ENCODE measurements at places on chromosomes 7 and 10.

DNA sequence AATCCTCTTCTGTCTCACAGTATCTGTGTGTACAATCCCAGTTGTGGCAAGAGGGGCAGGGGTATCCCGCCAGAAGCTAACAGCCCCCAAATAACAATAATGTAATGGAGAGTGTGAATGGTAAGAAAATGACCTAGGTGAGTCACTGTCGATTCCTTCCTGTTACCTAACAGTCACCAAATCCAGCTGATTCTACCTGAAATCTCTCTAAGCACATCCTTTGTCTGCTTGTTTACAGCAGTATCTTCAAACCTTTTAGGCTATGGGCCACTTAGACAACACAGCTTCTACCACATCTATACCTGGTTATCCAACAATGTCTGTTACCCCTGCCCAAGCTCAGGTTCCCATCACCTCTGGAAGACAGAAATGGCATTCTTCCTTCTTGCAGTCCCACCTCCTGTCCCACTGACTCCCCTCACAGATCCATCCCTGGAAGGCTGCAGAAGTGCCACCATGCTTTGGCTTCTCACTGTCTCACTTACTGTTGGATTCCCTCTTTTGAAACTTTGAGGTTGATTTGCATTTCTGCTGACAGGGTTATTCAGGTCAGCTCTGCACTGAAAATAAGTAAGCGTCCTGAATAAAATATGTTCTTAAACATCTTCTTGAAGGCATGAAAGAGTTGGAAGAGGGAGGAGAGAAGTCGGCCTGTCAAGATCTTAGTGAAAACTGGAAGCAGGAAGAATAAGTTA lies 13.1 kb downstream of the PIP4K2A start:
- DNase-seq = no peak

GRCh38 chr7:99465421-99465768 lies 572 bp downstream of the ATP5MF start:
- no peak for DNase-seq

DNA sequence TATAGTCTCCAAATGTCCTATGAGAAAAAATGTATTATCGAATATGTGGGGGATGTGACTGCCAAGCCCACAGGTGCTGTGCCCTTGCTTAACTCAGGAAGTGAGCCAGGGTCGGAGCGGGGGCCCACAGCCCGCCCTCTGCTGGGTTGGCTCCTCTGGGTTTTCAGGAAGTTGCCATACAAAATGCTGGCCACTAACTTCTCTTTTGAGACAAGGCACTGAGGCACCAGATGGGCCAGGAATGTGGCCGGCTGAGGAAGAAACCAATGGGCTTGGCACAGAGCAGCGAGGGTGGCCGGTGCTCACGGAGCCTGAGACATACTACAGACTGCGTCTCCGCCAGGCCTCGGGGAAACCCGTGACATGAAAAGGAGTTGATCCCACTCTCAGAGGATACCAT lies 58.9 kb downstream of the FAM53B start:
- DNase-seq = no peak

DNA sequence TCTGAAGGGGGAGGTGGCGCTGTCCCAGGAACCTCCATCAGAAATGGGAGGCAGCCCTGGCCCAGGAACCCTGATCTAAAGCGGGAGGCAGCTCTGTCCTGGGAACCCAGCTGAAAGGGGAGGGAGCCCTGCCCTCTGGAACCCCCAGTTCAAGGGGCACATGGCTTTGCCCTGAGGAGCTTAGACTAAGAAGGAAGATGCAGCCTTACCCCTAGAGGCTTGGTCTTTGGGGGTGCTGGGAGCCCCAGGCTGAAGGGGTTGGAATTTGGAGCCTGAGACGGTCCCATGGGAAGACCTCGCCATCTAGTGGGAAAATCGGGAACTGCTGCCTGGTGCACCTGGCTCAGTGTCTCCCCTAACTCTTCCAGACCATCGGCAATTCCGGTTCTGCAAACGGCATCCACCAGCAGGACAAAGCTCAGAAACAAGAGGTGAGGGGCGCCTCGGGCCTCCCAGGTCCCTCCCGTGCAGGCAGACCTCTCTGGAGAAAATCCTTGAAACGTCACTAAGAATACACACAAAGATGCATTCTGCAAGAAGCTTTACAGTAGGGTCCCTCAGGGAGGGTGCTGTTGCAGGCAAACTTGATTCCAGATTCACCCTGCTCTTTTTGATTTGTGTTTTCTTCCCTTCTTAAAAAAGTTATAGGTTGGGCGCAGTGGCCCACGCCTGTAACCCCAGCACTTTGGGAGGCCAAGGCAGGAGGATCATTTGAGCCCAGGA lies 52.4 kb upstream of the GTF2IRD1 start:
- no peak for DNase-seq

DNA sequence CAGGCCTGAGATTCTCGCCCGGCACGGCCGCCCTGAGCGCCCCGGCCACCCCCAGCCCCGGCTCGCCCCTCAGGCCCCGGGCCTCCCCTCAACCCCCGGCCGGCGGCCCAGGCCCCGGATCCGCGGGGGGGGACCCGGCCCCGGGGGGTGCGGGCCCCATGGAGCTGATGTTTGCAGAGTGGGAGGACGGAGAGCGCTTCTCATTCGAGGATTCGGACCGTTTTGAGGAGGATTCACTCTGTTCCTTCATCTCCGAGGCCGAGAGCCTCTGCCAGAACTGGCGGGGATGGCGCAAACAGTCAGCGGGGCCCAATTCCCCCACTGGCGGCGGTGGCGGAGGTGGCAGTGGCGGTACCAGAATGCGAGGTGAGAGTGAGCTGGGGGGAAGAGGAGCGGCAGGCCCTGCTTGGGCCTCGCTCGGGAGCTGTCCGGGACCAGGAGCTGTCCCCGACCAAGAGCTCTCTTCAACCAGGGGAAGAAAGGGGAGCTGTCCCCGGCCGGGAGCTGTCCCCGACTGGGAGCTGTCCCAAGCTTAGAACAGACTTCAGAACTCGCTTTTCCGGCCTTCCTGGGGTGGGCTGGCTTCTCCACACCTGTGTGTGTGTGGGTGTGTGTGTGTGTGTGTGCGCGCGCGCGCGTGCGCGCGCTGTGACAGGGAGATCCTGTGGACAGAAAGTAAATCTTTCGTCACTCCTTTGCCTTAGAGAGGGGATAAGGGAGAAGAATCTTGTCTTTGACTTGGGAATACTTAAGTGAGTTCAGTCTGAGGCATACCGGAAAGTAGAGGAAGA lies 510 bp downstream of the ZSWIM8 start:
- no peak for DNase-seq

GRCh38 chr10:93178226-93178625 lies 104.5 kb downstream of the CYP26A1 start:
- DNase-seq = no peak

- DNase-seq = no peak
Observed at GRCh38 chr7:20268824-20269223, 51.6 kb upstream of the MACC1 start.

GRCh38 chr7:28195910-28196620 lies 15.5 kb upstream of the JAZF1 start:
- DNase-seq = no peak

DNA sequence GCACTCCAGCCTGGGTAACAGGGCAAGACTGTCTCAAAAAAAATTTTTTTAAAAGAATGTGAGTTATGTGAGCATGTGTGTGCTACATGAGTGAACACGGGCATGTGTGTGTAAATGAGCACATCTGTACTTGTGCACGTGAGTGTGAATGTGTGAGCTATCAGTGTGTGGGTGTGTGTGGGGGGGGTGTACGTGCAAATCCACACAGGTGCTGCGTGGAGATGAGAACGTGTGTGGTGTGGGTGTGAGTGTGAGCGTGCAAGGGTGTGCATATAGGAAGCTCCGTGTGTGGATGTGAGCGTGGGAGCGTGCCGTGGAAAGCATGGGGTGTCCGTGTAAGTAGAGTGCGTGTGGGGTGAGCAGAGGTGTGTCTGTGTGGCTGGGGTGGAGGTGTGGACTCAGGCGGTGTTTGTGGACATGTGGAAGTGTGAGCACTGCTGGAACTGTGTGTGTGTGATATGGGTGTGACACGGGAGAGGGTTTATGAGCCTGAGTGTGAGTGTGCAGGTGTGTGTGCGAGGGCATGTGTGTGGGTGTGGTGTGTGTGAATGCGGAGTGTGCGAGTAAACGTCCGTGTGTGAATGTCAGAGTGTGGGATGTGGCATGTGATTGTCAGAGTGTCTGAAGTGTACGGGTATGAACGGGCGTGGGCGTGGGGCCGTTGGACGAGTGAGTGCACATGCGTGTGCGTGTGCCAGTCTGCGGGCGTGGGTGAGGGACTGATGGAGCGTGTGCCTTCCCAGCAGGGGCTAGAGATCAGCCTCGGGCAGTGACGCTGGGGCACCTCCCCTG lies 45.9 kb upstream of the TNRC18 start:
- no peak for DNase-seq

GRCh38 chr10:70838270-70838805 lies 22.6 kb downstream of the SGPL1 start:
- no peak for DNase-seq

DNA sequence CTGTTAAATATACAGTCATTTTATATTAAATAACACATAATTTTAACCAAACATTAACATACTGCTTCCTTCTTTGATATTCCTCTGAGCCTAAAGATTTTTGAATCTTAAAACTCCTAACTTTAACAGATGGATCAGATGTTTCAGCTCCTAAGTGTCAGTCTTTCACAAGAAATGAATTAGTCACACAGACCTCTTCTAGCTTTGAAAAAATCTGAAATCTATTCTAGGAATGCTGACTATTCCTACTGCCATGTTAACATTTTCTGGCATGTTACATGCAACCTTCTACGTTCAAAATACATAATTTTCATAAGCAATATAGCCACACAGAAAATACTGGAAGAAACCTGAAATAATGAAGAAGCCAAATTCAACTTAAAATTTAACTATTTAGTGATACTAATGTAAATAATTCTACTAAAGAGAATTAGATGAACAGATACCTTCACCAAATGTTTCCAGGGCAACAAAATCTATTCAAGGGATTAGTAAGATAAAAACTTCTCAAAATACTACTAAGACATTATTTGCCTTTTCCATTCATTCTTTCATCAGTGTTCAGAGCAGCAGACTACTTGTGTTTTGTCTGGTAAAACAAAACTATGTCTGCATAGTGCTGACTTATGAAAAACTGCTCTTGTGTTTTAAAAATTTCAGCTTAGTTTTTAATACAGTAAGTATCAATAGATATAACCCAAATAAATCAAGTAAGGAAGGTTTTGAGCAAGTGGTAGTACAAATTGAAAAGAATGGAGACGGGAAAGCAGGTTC lies 9.2 kb downstream of the JMJD1C start:
- peak; percentile 22 for DNase-seq

DNA sequence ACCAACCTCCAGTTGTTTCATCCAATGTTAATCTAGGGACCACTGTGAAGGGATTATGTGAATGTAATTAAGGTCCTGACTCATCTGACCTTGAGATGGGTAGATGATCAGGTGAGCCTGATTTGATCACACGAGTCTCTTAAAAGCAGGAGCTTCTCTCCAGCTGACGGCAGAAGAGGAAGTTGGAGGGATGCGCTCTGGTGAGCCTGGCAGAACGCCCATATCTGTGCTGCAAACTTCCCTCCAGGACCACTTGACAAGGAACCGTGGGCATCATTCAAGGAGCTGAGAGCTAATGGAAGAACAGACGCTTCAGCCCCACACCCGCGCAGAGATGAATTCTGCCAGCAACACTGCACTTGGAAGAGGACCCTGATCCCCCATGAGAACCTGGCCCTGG lies 642.4 kb downstream of the TNS3 start:
- DNase-seq = no peak

GRCh38 chr7:158345731-158346130 lies 241.9 kb downstream of the PTPRN2 start:
- DNase-seq = no peak

- no peak for DNase-seq
Observed at GRCh38 chr10:111522551-111522950, 445.7 kb downstream of the ADRA2A start.

DNA sequence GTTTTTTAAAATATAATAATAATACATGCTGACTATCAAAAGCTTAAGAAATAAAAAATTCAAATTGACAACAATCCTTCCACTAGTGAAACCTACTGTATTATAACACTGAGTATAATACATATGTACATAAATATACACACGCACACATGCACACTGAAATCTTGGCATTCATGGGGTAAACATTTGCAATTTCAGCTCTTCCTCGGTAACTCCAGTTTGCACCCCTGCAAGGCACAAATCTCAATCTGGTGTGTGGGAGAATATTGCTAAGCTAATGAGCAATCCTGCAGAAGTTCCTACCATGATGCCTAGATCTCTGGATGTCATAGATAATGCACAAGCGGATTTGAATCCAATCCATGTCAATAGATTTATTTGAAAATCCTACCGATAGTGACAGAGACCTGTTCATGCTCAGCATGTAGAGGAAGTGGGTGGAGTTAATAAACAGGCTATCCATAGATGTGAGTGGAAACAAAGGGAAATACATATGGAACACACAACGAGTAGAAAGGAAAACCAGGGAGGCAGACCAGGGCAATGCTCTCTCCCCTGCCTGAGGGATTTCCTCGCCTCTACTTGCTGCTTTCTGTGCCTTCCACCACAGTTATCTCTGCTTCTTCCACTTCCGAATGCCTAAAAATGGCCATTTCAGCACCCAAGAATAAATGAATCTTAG lies 38.1 kb upstream of the LANCL2 start:
- no peak for DNase-seq

DNA sequence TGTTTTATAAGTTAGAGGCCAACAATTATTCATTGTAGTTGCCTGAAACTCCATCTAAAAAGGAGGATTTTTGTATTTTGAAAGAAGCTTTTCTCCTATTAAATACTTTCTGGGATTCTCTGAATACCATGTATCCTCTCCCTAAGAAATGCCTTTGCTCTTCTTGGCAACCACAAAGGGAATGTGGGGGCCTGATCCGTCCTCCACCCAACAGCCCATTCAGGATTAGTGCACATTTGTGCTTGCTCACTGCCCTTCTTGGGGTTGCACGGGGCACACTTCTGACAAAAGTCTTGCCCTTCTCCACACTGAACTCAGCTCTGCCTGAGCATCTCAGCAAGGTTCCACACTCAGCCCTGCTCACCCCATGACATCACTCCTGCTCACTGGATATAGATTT lies 194.2 kb downstream of the SLC25A13 start:
- peak; percentile 14 for DNase-seq

DNA sequence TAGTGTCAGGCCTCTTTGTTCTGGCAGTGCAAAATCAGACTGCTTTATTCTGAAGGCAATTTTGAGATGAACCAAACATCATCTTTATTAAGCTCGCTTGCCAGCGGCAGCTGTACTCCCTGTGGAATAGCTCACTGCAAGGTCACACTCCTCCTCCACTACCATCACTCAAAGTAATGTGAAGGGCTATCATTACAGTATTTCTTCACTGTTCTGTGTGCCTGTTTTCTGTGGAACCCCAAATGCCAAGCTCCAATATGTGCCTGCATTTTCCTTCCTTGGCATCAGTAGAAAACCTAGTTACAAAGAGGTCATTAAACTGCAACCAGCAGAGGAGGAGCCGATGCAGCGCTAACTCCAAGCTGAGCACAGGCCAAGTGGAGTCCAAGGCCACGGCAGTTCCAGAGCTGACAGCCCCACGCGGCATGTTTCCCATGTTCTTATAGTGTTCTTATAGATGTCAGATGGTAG lies 21.4 kb downstream of the BCCIP start:
- DNase-seq = no peak

GRCh38 chr10:29841724-29842649 lies 207.2 kb upstream of the SVIL start:
- DNase-seq = no peak
